ENCODE measurements at places on chromosomes 3 and 15.

DNA sequence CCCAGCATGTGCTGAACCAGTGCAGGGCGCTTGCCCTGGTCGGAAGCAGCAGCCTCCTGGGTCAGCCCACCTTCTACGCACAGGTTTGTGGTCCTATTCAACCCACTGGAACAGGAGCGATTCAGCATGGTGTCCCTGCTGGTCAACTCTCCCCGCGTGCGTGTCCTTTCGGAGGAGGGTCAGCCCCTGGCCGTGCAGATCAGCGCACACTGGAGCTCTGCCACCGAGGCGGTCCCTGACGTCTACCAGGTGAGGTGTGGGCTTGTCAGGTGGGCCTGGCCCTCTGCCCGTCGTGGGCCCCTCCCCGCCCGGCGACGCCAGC, 8.2 kb downstream of the MAN2A2 start:
- DNase-seq = no peak

DNA sequence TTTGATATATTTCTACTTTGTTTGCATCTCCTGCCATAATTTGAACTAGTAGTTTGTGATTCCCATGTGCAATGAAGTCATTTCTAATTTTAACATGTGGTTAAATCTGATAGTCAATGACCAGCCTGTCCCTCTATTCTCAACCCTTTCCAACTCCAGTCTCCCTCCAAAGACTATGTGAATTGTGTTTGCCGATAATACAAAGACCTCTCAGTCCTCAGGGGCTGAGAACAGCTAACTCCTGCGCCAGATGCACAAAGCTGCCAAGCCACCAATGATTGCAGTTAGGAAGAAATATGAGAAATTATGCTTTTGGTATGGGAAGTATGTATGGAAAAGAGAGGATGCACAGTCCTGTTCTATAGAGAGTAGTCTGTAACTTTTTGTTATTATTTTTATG, 54.0 kb downstream of the KCNH8 start:
- no peak for DNase-seq

- no peak for DNase-seq
These were observed 49.1 kb downstream of the SEMA6D start for GRCh38 chr15:47766406-47766805.

- DNase-seq = no peak
These were observed 53.4 kb upstream of the XRN1 start for GRCh38 chr3:142501004-142501926.

GRCh38 chr3:171165983-171166382, 139.5 kb upstream of the SLC2A2 start:
- no peak for DNase-seq

DNA sequence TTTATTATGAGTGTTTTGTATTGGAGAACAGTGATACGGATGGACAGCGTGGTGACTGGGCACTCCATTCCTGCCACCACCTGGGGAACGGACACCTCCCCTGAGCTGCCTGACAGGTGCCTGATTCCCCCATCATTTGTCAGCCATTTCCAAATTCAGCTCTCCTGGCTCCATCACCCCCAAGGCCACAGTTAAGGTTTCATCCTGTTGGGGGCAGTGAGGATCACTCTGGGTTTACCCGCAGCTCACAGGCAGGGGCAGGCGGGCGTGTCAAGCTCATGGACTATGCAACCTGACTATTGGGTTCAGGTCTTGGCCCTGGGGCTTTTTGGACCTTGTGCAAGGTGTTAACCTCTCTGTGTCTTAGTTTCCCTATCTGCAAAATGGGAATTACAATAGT, 76.3 kb downstream of the RAB11A start:
- DNase-seq = no peak
